GM12864 (cell line): ENCODE measurements at places on chromosomes 12 and 14.

GRCh38 chr14:36424478-36425102, 95.4 kb downstream of the NKX2-1 start:
- no peak for DNase-seq

GRCh38 chr14:31360919-31361662, 59.3 kb downstream of the HEATR5A start:
- no peak for DNase-seq

- DNase-seq = no peak
Observed at GRCh38 chr12:53004178-53004577, 2.1 kb upstream of the EIF4B start.

DNA sequence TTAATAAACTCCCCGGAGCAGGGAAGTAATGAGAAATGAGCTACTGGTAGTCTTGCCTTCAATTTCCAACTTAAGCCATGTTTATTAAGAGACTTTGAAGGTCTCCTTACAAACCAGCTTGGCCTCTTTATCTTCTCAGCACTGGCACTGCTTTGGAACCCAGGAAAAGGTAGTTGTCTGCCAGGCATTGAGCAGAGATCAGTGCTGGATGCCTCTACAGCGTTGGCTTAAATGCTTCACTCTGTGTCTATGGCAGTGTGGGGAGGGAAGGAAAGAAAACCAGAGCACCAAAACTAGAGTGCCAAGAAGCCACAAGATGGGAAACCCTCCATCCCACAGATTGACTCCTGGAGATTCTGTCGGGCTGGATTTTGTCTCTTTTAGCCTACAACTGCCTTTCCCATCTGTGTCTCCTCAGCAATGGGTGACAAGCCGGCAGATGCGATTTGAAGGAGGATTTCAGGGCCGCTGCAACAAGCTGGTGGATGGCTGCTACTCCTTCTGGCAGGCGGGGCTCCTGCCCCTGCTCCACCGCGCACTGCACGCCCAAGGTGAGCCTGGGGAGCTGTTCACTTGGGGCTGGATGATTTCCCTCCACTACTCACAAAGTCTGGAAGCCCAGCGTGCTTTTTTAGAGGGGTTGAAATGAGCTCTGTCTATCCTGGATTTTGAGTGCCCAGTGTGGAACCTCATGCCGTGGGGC, 57.3 kb downstream of the FNTB start:
- no peak for DNase-seq

DNA sequence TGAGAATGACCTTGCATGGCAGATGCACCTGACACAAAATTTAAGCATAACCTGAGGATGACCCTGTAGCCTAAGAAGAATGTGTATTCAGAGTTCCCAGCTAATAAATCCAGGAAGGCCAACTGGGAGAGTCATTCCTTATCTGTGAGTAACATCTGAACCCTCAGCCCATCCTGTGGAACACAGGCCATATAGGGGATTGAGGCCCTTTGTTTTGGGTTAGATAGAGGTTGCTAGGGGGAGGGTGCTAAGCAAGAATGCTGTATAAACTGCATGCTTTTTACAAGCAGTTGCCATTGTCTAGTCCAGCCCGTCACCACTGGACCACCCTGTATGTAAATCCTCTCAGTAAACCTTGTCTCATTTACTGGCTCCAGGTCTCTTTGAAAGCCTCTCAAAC, 77.0 kb downstream of the BICD1 start:
- no peak for DNase-seq

- DNase-seq = no peak
Observed at GRCh38 chr12:67367843-67368242, 98.7 kb downstream of the CAND1 start.

- no peak for DNase-seq
Observed at GRCh38 chr12:54246011-54246641, 33.8 kb downstream of the CBX5 start.
